ENCODE measurements at places on chromosomes 11 and 22.

DNA sequence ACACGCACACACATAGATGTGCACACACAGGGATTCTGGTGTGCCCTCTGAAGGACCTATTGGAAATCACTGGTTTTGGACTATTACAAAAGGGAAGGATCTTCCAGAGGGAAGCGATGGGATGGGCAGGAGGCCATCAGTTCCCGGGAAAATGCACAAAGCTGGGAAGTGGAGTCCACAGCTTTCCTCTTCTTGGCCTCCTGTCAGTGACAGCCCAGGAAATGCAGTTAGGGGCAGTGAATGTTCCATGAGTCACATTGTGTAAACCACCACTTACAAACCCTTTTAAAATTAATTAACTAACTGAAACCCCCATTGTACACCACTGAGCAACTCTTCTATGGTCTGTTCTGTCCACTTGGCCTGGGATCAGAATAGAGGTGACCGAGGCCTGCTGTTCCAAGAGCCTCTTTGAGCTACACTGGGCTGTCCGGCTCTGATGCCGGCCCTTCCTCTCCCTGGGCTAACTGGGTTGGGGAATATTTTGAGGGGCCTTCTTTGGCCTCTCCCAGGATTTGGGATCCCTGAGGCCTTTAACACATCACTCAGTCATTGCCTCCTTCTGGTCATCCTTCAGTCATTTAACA is 137.7 kb downstream of the FEZ1 start:
- no peak for DNase-seq

- no peak for DNase-seq
These were observed 27.9 kb downstream of the GRAP2 start for GRCh38 chr22:39928536-39929520.

- DNase-seq, result no peak
These were observed 40.2 kb downstream of the RRM1 start for GRCh38 chr11:4134806-4135205.

DNA sequence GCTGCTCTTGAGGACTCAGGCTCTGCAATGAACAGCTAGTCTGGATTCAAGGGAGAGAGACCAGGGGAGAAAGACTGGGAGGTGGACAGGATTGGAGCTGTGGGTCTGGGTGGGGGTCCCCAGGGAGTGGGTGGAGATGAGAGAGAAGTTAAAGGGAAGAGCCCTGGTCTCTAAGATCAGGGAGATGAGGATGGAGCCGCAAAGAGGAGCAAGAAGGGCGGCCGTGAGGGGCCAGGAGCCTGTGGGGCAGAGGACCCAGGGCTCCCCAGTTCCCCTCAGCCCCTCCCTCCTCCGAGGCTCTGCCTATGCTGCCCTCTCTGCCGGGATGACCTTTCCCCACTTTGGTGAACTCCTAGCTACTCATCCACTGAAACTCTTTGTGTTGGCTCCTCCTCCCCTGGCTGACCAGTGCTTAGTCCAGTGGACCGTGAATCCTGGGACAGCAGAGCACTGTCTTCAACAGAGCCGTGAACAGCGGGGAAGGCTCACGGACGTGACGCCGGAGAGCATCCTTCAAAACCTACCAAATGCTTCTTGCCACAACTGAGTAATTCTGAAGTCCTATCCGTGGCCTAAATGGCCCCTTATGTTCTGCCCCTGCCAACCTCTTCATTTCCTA is 16.4 kb upstream of the RFPL3 start:
- no peak for DNase-seq

- DNase-seq, result no peak
These were observed 87.0 kb downstream of the FAM168A start for GRCh38 chr11:73510877-73511276.

DNA sequence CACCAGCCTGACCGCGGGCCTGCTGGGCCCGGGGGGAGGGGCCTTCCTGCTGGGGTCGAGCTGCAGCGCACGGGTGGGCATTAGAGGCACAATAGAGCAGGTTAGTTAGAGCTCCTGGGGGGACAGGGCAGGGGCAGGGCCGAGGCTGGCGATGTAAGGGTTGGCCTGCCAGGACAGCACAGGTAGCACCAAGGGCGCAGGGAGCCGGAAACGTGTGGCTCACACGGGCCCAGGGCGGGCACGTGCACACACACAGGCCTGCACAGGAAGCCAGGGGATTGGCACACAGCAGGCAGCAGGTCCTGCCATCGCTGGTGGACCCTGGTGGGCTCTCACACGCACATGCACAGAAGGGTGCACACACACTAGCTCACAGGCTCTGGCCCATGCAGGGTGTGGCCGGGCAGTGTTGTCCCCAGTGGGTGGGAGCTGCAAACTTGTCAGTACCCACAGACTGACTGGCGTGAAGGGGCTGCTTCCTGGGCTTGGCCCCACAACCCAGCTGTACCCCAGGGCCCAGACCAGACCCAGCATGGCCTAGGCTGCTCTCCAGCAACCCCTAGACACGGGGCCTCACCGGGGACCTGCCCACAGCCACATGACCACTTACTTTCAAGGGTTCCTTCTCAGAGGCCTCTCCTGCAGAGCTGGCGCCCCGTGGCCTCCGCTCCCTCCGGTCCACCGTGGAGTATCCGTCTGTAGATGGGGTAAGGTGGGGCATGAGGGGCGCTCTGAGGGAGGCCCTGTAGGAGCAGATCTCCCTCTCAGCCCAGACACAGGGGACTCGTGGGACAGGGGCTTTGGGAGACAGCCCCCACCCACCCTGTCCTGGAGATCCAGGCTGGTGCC is 29.9 kb upstream of the TXNRD2 start:
- no peak for DNase-seq

- DNase-seq, result no peak
These were observed 28.3 kb downstream of the MOV10L1 start for GRCh38 chr22:50118129-50118528.

DNA sequence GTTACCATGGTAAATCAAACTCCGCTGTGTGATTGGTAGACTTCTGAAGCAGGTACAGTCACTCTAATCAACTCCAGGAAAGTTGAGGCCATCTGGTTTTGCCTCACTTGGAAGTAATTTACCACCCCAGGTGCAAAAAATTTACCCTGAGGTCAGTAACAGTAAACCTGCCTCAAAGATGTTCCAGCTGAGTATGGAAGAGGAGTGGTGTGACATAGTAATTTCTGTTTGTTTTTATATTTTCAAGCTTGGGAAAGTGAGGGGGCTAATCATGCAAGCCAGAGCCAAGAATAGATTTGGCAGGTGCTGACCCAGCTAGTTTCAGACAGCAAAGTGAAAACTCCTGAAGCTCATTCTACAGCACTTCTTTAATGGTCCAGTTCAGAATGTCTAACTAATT is 691.6 kb downstream of the NTM start:
- DNase-seq, result no peak

DNA sequence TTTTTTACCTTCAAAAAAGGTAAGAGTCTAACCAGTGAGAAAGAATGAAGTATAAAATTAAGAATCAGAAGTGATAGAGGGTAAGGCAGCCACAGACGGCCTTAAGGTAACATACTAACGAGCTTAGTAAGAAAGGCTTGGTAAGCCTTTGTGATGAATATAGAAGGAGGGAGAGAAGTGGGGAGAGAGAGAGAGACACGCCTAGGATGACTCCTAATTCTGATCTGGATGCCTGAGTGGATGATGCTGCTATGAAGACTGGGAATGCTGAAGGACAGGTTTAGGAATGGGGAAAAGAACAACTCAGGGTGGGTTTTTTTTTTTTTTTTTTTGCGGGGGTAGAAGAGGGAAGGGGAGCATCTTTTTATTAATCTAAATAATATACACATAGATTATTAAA is 4.8 kb downstream of the FBXO3 start:
- DNase-seq, result no peak

DNA sequence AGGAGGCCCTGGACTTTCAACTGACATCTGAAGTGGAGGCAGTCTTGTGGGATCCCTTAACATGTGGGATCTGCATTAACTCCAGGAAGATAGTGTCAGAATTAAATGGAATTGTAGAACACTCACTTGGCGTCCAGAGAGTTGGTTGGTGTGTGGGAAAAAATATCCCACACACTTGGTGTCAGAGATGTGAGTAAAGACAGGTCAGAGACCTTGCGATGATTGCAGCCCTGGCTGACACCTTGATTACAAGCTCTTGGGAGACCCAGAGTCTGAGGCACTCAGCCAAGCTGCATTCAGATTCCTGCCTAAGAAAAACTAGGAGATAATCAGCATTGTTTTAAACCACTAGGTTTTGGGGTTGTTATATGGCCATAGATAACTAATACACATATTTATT is 7.2 kb upstream of the TPCN2 start:
- no peak for DNase-seq

GRCh38 chr11:106233191-106233590 is 155.7 kb downstream of the AASDHPPT start:
- no peak for DNase-seq

DNA sequence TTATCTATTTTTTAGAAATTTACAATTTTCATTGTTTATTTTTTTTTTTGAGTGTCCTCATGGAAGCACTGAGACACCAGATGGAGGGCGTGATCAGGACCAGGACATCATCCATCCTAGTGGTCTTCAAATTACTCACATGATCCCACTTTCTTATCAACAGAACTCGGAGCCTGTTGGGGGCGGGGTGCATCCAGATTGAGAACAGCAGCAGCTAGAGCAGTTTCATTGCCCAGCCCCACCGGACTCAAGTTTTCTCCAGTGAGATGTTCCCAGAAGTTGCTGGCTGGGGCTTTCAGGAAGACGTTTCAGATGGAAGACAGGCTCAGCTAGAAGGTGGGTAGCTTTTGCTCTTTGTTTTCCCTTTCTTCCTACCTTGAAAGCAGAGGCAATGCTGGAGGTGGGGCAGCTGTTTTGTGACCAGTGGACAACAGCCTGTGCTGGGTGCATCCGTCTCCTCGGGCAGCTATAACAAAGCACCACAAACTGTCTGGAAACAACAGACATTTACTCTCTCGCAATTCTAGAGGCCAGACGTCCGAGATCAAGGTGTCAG is 562.1 kb downstream of the TBC1D22A start:
- DNase-seq, result no peak

GRCh38 chr11:77113382-77114088 is 10.9 kb downstream of the OMP start:
- no peak for DNase-seq

GRCh38 chr11:85721191-85721590 is 35.2 kb upstream of the CCDC89 start:
- DNase-seq, result no peak

- DNase-seq, result no peak
These were observed 662 bp upstream of the TRIM3 start for GRCh38 chr11:6474413-6474792.

DNA sequence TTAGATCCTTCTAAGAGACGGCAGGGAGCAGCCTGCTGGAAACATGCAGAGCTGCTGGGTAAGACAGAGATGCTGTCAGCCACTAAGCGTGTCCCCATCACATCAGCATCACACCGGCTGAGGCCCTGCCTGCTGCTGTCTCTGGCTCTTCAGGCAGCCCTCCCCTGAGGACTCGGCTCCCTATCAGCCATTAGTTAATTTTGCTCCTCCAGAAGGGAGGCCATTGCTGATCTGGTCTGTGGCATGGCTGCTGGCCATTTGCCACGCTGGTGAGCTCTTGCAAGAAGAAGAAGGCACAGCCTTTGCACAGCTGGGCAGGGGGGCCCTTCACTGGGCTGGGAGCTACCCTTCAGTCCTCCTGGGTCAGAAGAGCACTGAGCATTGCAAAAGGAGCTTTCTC is 131.2 kb upstream of the PARVA start:
- no peak for DNase-seq

DNA sequence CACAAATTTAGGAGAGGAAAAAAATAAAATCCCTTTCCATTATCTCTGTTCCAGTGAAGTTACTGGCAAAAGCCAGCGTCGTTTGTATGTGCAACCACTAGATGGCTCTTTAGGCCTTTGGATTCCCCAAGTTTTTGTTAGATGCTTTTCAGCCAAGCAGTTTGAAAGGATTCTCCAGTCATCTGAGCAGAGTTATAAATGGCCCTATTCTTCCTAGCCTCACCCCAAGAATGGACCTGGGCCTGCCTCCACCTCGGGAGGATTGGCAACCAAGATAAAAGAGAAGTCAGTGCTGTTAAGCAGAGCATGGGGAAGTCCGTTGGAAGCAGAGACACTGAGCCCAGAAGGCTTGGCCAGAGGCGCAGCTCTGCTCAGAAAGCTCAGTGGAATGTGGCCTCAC is 15.4 kb downstream of the FAM181B start:
- no peak for DNase-seq

DNA sequence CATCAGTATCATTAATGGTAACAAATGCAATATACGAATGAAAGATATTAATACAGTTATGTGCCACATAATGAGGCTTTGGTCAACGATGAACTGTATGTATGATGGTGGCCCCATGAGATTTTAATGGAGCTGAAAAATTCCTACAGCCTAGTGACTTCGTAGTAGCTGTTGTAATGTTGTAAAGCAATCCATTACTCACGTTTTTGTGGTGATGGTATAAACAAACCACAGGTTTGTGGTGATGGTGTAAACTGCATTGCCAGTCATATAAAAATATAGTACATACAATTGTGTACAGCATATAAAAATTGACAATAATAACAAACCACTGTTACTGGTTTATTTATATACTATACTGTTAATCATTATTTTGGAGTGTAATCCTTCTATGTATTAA is 27.4 kb upstream of the GRIA4 start:
- DNase-seq, result no peak

GRCh38 chr22:45531441-45532234 is 29.0 kb downstream of the FBLN1 start:
- no peak for DNase-seq

GRCh38 chr11:923691-924405 is 1.8 kb upstream of the AP2A2 start:
- DNase-seq, result no peak

- DNase-seq, result no peak
These were observed 1941.0 kb upstream of the RAG2 start for GRCh38 chr11:38538866-38539680.

GRCh38 chr11:62344210-62344609 is 7.0 kb downstream of the ASRGL1 start:
- no peak for DNase-seq

GRCh38 chr11:98842187-98842586 is 178.6 kb upstream of the CNTN5 start:
- DNase-seq, result no peak

GRCh38 chr22:34429314-34429713 is 509.0 kb upstream of the LARGE1 start:
- no peak for DNase-seq

GRCh38 chr11:120334332-120334731 is 1.9 kb upstream of the ARHGEF12 start:
- DNase-seq, result no peak

DNA sequence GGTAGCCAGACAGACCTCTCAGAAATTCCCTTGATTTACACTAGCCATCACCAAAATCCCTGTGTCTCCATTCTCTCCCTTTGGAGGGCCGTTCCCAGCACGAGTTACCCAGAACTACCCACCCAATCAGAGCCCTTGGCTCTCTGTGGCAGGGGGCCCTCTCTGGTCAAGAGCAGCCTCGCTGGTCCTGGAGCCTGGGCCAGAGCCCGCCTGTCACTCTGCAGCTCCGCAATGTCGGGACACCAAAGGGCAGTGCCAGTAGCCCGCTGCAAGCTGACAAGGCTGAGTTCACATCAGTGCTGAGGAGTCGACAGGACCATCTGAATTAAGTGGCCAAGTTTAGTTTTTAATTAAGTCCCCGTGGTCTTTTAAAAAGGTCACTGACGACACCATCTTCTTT is 241.6 kb downstream of the ST3GAL4 start:
- DNase-seq, result no peak

- no peak for DNase-seq
These were observed 52.8 kb downstream of the CCDC81 start for GRCh38 chr11:86427441-86427840.

- DNase-seq, result no peak
These were observed 33.8 kb downstream of the SLC35F2 start for GRCh38 chr11:107824668-107825369.

GRCh38 chr22:45190202-45190872 is 26.6 kb downstream of the NUP50 start:
- DNase-seq, result no peak
